ENCODE measurements at places on chromosomes 2 and 18. TPM values are rescaled to one million over a fixed set of nuclear protein-coding genes. Genes with fewer than 3 reads are reported as not detected.

DNA sequence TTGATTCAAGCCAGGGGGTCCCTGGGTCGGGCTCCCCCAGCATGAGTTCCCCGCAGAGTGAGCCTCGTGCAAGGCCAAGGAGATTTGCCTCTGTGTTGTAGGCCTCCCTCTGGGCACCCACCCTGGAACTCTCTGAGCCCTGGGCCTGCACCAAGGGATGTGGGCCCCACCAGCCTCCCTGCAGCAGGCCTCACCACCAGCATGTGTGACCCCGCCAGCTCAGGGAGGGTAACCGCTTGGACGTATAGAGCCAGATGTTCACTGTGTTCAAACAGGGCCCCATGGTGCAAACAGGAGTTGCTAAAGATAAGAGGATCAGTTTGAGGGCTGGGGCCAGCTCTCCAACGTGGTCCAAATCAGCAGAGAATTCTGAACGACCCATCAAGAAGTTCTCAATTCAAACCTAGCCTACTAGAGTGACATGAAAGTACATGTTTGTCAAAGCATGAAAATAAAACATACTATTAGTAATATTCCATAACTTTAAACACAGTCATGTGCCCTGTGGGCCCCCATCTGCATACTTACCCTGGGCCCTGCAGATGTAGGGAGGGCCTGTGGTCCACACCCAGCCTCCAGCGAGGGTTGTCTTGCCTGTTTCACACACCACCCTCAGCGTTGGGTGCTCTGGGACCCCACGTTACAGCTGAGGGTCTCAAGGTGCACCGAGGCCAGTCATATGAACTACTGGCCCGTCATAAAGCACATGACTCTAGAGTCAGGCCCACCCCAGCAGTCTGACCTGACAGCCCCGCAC lies 5.5 kb upstream of the TUBB6 start:
- DNase-seq = no peak

DNA sequence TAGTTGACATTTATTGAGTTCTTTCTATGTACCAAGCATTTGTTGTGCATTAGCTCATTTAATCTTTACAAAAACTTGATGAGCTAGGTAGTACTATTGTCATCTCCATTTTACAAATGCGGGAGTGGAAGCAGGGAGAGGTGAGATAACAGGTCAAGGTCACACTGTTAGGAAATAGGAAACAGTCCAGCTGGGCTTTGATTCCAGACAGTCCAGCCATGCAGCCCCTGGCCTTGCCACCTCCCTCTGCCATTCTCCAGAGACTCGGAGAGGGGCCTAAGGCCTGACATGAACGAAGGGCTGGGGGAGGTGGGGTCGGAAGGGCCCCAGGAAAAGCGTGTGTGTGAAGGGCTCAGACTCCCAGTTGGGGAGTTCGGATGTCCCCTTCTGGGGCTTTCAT lies 55.6 kb downstream of the ODC1 start:
- DNase-seq = no peak

The SERPINB10 gene
- total RNA-seq = not detected

GRCh38 chr2:38064801-38065501 lies 11.0 kb downstream of the CYP1B1 start:
- DNase-seq = no peak

DNA sequence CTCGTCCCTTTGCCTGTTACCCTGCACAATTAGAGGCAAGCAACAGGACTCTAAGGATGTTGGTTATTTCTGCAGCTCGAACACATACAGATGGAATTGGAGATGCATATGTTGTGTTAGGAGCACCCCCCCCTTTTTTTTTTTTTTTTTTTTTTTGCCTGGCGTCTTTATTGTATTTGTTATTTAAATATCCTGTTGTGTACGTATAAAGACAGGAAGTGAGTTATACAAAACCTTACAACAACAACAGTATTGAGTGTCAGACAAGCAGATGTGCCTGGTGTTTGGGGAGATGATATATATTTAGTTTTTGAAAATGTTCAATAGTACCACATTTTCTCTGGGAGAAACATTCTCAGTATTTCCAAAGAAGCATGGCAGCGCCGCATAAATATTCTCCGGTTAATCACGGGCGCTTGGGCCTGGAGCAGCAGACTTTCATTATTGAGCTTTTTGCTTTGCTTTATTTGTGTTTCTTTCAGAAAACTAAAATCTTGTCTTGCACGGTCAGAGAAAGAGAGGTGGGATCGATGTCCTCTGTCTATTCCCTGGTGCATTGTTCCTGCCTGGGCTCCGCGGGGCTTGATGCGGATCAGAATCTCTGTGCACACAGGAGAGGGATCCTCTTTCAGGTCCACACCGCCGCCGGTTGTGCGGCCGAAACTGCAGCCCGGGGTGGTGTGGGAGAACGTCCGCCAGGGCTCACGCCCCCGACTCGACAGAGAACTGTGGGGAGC lies 23.2 kb upstream of the ZNF516 start:
- DNase-seq = no peak

The ADD2 gene
- 2.5 TPM for total RNA-seq
